NCI-H446 treated with DMSO at 0.1 percent for 48 hours (cell line): ENCODE measurements at places on chromosomes 12 and 14.

DNA sequence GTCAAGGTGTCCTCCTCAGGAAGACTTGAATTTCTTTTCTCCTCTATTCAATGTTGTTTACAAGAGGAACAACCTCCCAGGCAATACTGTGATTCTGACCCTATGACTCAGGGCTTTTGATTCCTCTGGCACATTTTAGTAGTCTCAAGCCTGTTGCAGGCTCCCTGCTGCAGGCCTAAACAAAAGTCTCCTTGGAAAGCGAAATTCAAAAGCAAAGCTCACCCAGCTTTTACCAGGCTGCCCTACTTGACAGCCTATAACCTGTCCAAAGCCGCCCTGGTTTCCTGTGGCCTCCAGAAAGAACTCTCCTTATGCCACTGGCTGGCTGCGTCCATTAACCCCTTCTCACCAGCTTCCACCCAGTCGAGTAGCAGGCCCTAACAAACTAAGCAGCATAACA is 11.6 kb downstream of the FGD6 start:
- DNase-seq, result peak; percentile 33

DNA sequence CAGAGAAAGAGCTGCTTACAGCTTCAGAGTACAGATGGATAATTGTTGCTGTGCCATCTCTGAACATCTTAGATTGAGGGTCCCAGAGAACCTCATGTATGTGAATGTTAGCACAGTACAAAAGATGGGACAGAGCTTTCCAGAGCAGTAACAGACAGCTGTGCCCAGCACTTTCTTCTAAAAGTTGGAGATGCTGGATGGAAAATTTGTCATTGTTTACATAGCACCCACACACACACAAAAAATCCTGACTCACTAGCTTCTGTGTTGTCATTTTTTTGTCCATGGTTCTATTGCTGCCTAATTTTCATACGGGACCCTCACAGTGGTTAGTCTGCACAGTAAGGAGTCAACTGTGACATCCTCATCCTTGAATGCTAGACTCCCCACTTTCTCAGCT is 374.7 kb downstream of the DIO2 start:
- DNase-seq, result no peak

DNA sequence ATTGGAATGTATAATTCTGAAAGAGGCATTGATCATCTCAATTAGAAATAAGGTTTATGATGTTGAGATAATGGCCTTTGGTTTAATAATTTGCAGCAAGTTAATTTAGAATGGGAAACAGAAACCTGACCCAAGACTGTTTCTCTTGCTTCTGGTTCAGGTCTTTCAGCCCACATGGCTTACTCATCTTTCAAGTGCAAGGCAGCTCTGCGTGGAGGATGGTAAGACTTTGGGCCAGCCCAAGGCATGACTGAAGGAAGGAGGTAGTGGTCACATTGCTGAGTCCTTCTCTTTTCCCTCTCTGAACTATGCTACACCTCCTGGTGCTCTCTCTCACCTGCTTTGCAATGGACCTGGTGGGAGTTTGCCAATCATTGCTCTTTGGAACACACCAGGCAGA is 98.7 kb downstream of the CAND1 start:
- DNase-seq, result no peak

GRCh38 chr12:82097877-82098276 is 260.3 kb downstream of the CCDC59 start:
- no peak for DNase-seq

GRCh38 chr12:102951841-102952240 is 5.6 kb upstream of the ASCL1 start:
- no peak for DNase-seq

- no peak for DNase-seq
These were observed 14.7 kb upstream of the LPCAT3 start for GRCh38 chr12:7032990-7033389.

DNA sequence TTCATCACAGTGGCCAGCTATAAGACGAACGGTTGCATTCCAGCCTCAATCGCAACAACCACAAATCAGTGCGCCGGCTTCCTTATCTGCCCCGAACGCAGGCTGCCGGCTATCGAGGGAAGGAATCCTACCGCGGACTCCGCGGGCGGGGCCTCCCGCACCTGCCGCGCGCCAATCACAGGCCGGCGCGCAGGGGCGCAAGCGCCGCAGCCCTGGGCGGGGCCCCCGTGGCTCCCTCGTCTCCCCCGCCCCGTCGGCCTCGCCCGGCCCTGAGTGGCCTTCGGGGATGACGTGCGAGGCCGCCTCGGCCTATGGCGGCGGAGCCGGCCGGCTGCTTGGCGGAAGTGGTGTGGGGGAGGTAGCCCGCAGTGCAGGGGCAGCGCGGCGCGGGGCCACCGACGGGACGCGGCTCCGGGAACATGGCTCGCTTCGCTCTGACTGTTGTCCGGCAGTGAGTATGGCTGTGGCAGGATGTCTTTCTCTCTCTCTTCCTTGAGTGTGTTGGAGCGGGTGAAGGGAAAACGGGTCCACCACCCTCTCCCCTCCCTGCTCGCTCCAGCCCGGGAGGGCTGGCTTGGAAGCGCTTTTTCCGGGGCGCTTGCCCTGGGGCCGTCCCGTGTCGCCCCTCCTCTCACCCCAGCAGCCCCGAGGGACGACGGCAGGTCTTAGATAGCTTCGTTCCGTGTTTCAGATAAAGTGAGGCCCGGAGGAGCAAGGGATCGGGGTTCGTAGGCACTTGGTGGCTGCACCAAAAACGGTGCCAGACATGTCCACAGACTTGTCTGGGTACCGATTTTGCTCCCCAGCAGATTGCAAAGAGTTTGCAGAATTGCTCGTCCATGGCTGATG is at the start of gene TIGAR:
TIGAR (plus strand) TSS at position 361 of the 849 bp plus-strand sequence; CDS start at position 420, 59 bp downstream.
- DNase-seq, result peak; percentile 88

DNA sequence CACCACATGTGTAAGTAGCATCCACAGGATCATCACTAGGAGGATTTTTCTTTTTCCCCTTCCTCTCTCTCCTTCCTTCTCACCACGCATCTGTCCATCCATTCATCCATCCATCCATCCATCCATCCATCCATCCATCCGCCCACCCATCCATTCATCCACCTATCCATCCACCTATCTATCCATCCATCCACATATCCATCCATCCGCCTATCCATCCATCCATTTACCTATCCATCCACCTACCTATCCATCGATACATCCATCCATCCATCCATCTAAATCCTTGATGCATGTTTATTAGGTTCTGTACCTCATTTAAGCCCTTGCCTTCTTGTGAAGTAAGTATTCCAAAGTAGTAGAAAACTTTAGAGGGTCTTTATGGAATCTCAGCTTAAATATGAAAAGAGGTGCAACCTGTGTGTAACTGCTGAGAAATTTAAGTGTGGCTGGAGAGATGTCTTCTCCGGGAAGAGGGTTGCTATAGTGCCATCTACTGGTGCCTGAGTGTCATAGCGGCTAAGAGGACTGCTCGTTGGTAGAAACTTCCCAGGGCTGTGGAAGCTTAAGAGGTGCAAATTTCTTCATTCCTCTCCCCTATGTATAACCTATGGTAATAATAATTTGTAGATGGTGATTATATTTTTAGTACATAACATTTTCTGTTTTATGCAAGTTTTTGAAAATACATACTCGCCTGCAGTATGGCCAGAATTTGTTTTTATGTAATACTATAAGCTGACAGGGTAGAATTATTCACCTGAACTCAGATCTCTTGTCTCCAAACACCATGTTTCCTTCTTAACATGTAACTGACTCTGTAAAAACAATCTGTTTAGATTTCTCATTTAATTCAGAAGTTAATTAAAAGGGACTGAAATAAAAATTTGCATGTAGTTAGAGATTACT is 46.0 kb downstream of the MYO1H start:
- no peak for DNase-seq

DNA sequence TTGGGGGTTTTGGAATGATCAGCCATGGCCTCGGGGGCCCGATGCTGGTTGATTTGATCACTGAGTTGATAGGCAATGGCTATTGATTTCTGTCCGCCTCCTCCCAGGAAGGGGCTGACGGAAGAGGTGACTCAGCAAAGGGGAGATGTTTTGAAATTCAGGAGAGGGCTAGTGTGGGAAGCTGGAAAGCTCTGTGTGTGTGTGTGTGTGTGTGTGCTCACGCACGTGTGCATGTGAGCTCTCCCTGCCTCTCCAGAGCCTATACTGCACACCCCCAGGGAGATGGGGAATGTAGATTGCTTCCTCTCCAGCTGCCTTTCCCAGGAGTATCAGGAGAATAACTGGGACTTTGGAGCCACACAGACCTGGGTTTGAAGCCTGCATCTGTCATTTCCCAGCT is 184.9 kb upstream of the MYL2 start:
- no peak for DNase-seq
